ENCODE measurements at places on chromosomes 12 and 14. TPM values are rescaled to one million over a fixed set of nuclear protein-coding genes. Genes with fewer than 3 reads are reported as not detected.
A peak's percentile ranks its signal among the peaks of the same experiment; 100 is the strongest.

LRRC43 gene
- not detected for total RNA-seq

- no peak overlapping the region for H3K4me3 ChIP-seq
- no peaks in the 10 kb centered on the region for H3K36me3 ChIP-seq
- H3K27ac ChIP-seq = no peak overlapping the region
- no peaks in the 10 kb centered on the region for H3K27me3 ChIP-seq
These were observed 27.7 kb downstream of the DIO3 start for GRCh38 chr14:101588990-101589389.

DNA sequence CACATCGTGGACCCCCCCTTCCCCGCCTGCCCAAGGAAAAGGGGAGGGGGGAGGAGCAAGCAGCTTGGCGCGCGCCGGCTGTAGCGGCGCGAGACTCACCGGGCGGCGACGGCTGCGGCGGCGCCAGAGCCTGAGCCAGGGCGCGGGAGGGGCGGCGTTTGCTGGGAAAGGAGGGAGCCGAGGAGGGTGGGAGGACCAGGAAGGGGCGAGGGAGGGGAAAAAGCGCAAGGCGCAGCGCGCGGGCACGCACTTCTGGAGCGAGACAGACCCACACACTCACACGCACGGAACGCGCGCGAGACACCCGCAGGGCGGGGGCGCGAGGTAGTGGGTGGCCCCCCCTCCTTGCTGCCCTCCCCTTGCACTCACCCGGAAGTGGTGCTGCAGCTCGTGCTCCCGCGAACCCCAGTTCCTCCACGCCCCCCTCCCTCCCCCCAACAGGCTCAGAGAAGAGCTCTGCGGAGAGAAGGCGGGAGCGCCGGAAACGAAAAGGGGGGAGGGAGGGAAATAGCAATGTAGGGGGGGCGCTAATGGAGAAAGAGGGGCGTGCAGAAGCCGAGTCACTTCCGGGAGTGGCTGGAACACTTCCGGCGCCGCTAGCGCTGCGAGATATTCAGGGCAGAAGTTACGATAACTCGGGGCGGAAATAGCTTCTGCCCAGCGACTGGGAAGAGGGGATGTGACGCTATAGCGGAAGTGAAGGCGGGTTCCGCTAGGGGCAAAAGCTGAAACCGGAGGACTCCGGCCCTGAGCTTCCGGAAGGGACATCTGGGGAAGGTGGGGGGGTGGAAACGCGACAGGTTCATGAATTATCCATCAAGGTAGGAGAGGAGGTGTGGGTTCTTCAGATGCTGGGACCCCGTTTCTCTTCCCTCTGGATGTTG is at the start of gene ZNF384:
ZNF384 (minus strand) TSS at position 377 of the 884 bp plus-strand sequence. CDS start 9,855 bp downstream, outside the sequence.
- DNase-seq = peak; percentile 99
- no peaks in the 10 kb centered on the region for H3K36me3 ChIP-seq
- H3K27ac ChIP-seq = peak within 1 kb of the TSS; percentile 88
- H3K4me3 ChIP-seq = peak within 1 kb of the TSS; percentile 68

SIX6 gene
- total RNA-seq = not detected

Measured in vagina (tissue), 2 donors.